ENCODE measurements at places on chromosomes 7 and 10.

GRCh38 chr10:6482737-6483357 is 97.2 kb downstream of the PRKCQ start:
- no peak overlapping the region for H3K4me3 ChIP-seq
- no peaks in the 10 kb centered on the region for H3K4me1 ChIP-seq
- no peaks in the 10 kb centered on the region for H3K27me3 ChIP-seq
- DNase-seq: no peak
- no peak overlapping the region for H3K27ac ChIP-seq

GRCh38 chr7:30247541-30248401 is 36.6 kb upstream of the ZNRF2 start:
- DNase-seq: no peak
- H3K4me1 ChIP-seq: no peaks in the 10 kb centered on the region
- no peak overlapping the region for H3K4me3 ChIP-seq

GRCh38 chr7:66078067-66078466 is 2.4 kb downstream of the ASL start:
- H3K27ac ChIP-seq: no peak overlapping the region
- no peaks in the 10 kb centered on the region for H3K27me3 ChIP-seq
- H3K36me3 ChIP-seq: peaks cover 13% of the 10 kb centered on the region
- no peak overlapping the region for H3K4me3 ChIP-seq

DNA sequence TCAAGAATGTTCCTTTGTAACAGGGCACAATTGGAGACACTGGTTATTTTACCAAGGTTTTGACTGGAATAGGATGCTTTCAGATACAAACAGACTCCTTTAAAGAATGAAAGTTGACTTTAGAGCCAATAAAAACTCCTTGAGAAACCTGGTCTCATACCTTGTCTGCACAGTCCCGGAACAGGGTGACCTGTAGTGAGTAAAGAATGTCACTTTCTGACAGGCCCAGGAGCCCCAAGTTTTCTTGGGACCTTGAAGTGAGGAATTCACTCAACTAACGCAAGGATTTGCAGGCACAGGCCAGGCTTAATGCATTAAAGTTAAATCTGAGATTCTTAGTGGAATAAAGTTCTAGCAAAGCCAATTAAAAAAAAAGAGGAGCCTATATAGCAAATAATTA is 11.5 kb upstream of the GARS1 start:
- H3K27me3 ChIP-seq: no peaks in the 10 kb centered on the region
- H3K36me3 ChIP-seq: peaks cover 71% of the 10 kb centered on the region
- H3K4me1 ChIP-seq: no peaks in the 10 kb centered on the region

DNA sequence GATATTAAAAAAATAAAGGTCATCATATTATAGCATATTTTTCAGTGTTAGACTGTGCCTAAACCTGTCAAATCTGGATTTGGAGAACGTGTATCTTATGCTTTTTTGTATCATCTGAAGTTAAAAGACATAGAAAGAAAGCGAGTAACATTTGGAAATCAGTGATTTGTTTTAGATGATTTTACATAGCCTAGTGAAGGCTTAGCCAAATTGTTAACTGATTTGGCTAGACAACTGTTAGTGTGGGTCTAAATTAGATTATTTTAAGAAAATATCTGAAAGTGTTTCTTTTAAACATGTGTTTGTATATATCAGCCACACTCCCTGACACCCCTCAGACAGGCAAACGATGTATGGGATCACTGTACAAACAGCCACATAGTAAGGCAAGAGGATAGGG is 35.6 kb downstream of the ACTA2 start:
- no peaks in the 10 kb centered on the region for H3K36me3 ChIP-seq
- no peaks in the 10 kb centered on the region for H3K4me1 ChIP-seq
- no peak overlapping the region for H3K27ac ChIP-seq
- no peaks in the 10 kb centered on the region for H3K27me3 ChIP-seq
- no peak overlapping the region for H3K4me3 ChIP-seq
- no peak for DNase-seq

- H3K27me3 ChIP-seq: no peaks in the 10 kb centered on the region
- no peaks in the 10 kb centered on the region for H3K4me1 ChIP-seq
- H3K4me3 ChIP-seq: no peak overlapping the region
- no peak for DNase-seq
- H3K27ac ChIP-seq: no peak overlapping the region
Observed at GRCh38 chr7:158097453-158098124, 490.0 kb downstream of the PTPRN2 start.

- H3K4me1 ChIP-seq: peaks cover 4% of the 10 kb centered on the region
- H3K4me3 ChIP-seq: no peak overlapping the region
- H3K27me3 ChIP-seq: no peaks in the 10 kb centered on the region
Observed at GRCh38 chr7:139915864-139916716, 87.0 kb downstream of the TBXAS1 start.

- DNase-seq: no peak
- no peaks in the 10 kb centered on the region for H3K36me3 ChIP-seq
- H3K27ac ChIP-seq: no peak overlapping the region
- H3K27me3 ChIP-seq: no peaks in the 10 kb centered on the region
- no peaks in the 10 kb centered on the region for H3K4me1 ChIP-seq
Observed at GRCh38 chr10:2351566-2351965, 614.2 kb upstream of the ADARB2 start.

GRCh38 chr7:10128748-10129147 is 844.9 kb upstream of the PHF14 start:
- no peaks in the 10 kb centered on the region for H3K4me1 ChIP-seq
- no peak for DNase-seq
- H3K27ac ChIP-seq: no peak overlapping the region
- H3K4me3 ChIP-seq: no peak overlapping the region
- H3K36me3 ChIP-seq: no peaks in the 10 kb centered on the region
- H3K27me3 ChIP-seq: no peaks in the 10 kb centered on the region

Data from ascending aorta (tissue), 2 donors.